Astrocyte (in vitro differentiated cells and primary cell): ENCODE measurements at places on chromosomes 1 and 21. TPM values are rescaled to one million over a fixed set of nuclear protein-coding genes. Genes with fewer than 3 reads are reported as not detected.

GRCh38 chr1:180560868-180561600, 2.3 kb downstream of the OVAAL start:
- peak; percentile 76 for DNase-seq

DNA sequence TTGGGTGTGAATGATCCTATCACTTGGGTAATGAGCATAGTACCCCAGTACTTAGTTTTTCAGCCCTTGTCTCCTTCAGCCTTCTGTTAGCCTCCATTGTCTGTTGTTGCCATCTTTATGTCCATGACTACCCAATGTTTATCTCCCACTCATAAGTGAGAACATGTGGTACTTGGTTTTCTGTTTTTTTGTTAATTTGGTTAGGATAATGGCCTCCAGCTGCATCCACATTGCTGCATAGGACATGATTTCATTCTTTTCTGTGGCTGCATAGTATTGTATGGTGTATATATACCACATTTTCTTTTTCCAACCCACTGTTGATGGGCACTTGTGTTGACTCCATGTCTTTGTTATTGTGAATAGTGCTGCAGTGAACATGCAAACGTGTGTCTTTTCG, 39.6 kb upstream of the GPR52 start:
- DNase-seq, result no peak

- peak; percentile 22 for DNase-seq
Measured at GRCh38 chr1:210446479-210446878, 117.8 kb downstream of the HHAT start.

- DNase-seq, result peak; percentile 42
Measured at GRCh38 chr1:9942399-9942938, 722 bp downstream of the LZIC start.

DNA sequence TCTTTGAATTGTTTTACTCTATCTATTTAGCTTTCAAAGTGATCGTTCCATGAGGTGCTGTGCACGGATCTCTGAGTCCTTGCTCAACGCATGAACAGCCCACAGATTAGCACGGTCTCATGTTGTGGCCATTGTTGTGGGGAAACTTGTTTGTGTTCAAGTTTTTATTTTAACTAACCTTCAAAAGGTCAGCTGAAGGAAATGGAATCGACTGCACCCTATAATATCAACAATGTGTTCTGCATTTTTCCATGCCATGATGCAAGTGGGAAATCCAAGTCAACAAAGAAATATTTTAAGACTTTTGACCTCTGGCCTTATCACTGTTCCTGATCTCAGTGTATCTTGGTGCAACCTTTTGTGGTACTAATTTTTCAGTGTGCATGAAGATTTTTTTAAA, 6.1 kb downstream of the SH2D1B start:
- DNase-seq, result no peak

Gene ASCL5
- not detected in 2 replicates for total RNA-seq

Gene WDR26
- total RNA-seq, result 105 and 113 TPM in 2 replicates
